ENCODE measurements at places on chromosomes 6 and 20. TPM values are rescaled to one million over a fixed set of nuclear protein-coding genes. Genes with fewer than 3 reads are reported as not detected.

The TBC1D7 gene
- polyA plus RNA-seq: 14.9 TPM

The RAET1E gene
- not detected for polyA plus RNA-seq

The LY6G6D gene
- polyA plus RNA-seq: not detected

The NT5E gene
- polyA plus RNA-seq: 32.7 TPM

The PROKR2 gene
- polyA plus RNA-seq: 0.94 TPM

The SERINC1 gene
- 130 TPM for polyA plus RNA-seq

The LAMA2 gene
- 0.45 TPM for polyA plus RNA-seq

The BPIFA1 gene
- not detected for polyA plus RNA-seq

The LY6G6C gene
- not detected for polyA plus RNA-seq

The CYP21A2 gene
- polyA plus RNA-seq: not detected

The SLC32A1 gene
- not detected for polyA plus RNA-seq

The CRIP3 gene
- polyA plus RNA-seq: not detected

The PRR18 gene
- polyA plus RNA-seq: not detected

The WFDC2 gene
- not detected for polyA plus RNA-seq

The RIPOR2 gene
- polyA plus RNA-seq: 427 TPM

The MYCT1 gene
- not detected for polyA plus RNA-seq

DNA sequence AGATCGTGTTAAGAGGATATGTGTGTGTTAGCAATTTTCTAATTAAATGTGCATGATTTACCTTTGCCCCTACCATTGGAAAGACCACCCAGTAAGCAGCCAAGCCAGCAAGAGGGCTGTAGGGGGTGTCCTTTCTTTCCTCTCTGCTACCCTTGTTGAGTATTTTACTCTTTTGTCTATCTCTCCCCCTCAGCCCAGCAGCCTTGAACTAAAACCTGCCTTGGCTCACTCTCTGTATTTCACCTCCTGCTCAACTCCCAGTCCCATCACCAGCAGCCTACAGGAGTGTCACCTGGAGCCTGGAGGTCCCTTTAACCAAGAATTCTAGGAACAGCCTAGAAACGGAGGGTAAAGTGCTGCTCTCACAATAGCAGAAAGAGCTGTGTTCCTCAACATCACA, 81.0 kb downstream of the HIVEP2 start:
- DNase-seq: no peak

DNA sequence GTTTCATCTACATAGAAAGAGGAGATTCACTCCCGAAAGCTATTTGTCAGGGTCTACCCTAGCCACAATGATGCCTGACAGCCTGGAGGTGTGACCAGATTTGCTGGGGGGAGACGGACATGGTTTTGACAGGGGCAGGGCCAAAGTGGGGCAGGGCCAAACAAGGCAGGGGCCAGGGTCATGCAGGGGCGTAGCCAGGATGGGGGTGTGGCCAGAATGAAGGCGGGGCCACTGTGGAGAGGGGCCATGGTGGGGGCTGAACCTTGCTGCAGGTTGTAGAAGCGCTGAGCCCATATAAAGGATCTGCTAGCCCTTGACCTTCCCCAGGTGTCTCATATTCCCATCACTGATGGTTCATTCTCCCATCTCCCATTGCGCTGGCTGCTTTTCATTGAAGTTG, 184.1 kb upstream of the SULF2 start:
- DNase-seq: no peak

DNA sequence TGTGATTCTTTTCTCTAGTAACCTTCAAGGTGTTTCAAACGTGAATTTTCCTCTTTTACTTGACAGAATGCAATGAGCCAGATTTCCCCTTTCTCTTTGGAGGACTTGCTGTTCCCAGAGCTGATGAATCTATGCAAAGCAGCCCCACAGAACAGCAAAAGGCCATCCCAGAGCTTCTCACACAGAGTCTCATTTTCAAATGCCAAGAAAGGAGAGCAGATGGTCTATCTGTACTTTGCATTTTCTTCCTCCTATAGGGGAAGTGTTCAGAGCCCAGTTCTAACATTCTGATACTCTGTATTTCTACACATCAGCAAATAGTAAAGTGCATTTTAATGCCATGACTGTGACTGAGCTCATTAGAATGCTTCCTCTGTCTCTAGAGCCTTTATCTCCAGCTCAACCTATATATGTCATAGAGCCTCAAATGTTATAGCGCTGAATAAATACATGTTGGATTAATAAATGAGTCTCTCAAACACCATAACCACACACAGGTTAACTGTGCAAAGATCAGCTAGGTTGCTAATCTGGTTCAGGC, 81.8 kb upstream of the EYA4 start:
- DNase-seq: no peak

GRCh38 chr20:58271606-58272351, 37.7 kb upstream of the RAB22A start:
- DNase-seq: no peak

DNA sequence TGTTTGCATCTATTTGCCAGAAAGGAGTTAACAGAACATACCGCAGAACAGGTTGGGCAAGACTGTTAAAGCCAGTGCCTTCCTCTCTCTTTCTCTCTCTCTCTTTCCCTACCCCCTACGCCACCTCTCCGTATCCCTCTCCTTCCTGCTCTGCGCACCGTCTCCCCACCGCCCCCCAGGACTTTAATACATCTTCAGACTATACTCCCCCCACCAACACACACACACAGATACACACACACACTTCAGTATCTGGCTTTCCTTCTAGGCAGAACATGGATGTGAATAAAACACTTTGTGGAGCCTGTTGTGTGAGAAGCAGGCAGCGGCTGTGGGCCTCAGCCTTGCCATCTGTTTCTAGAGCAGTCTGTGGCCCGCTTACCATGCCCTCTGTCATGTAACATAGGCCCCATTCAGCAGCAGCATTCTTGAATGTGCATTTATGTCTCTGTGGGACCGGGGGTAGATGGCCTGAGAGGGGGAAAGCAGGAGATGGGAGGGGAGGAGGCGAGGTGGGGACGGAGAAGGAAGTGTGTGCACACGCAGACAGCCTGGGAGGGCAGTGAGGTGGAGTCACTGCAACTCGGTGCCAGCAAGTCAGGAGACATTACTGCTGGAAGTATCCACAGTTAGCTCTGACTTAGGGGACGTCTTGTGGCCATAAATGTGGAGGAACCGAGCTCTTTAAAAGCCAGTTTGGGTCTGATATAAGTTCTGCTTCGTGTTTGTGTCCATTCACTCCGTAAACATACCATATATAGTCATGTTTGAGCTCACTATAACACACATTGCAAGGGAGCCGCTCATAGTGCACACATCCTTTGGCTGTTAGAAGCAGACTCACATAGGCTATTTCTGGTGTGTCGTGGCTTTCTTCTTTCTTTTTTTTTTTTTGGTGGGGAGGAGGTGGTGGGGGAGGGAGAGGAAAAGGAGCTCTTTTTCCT, 38.4 kb downstream of the RREB1 start:
- no peak for DNase-seq

DNA sequence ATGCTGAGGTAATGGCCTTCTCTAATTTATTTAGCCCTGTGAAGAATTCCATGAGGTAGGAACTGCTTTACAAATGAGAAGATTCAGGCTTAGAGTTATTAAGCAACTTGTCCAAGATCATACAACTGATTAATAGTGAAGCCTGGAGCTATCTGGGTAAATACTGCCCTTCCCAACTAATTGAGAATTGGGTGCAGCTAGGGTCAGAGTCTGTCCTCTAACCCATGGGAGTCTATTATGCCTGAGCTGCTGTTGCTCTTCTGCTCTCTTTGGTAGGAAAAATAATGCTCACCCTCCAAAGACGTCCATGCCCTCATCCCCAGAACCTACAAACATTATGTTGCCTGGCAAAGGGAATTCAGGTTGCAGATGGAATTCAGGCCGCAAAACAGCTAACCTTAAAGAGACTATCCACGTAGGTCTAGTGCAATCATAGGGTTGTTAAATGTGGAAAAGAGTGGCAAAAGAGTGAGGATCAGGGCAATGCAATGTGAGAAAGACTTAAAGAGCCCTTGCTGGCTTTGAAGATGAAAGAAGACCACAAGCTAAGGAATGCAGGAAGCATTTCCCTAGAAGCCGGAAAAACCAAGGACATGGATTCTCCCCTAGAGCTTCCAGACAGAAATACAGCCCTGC, 90.1 kb downstream of the SPTLC3 start:
- no peak for DNase-seq

DNA sequence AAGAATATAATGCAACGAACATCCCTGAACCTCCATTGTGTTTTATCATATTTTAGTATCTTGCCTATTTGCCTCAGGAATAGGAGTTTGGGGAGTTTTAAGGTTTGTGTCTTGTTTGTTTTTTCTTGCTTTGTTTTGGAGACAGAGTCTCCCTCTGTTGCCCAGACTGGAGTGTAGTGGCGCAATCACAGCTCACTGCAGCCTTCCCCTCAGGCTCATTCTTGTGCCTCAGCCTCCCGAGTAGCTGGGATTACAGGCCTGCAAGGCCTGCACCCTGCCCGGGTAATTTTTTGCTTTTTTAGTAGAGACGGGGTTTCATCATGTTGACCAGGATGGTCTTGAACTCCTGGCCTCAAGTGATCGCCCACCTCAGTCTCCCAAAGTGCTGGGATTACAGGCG, 63.3 kb upstream of the CARMIL1 start:
- DNase-seq: no peak

DNA sequence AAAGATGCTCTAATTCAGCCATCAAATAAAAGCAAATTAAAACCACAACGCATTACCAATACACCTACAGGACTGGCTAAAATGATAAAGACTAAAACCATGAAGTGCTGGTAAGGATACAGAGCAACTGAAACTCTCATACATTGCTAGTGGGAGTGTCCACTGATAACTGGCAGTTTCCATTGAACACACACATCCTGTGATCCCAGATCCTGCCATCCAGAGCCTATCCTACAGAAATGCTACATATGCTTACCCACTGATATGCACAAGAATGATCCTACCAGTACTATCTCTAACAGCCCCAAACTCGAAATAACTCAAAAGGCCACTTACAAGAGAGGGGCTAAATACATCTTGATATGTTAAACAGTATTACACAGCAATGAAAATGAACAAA, 81.0 kb downstream of the FYN start:
- no peak for DNase-seq

DNA sequence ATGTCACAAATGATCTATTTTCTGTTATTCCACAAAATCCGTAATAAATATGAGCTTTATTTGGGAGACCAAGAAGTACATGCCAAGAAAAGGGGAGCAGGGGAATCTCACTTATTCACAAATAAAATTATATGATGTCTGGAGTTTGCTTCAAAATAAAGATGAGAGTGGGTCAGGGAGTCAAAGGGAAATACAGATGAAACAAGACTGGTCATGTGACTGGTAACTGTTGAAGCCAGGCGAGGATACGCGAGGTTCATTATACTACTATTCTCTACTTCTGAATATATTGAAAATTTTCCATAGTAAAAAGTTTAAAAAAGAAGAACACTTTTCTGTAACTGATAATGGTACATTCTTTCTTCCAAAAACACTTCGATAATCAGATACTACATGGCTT, 14.6 kb downstream of the EPB41L2 start:
- no peak for DNase-seq

- no peak for DNase-seq
Measured at GRCh38 chr6:133242637-133243585, 1.8 kb downstream of the EYA4 start.

GRCh38 chr6:107441682-107442081, 17.7 kb downstream of the PDSS2 start:
- DNase-seq: no peak

- DNase-seq: peak; percentile 76
Measured at GRCh38 chr6:30690403-30691207, at the start of gene NRM. Gene NRM (minus strand): TSS chr6:30690984. CDS start chr6:30690974, 10 bp downstream.

DNA sequence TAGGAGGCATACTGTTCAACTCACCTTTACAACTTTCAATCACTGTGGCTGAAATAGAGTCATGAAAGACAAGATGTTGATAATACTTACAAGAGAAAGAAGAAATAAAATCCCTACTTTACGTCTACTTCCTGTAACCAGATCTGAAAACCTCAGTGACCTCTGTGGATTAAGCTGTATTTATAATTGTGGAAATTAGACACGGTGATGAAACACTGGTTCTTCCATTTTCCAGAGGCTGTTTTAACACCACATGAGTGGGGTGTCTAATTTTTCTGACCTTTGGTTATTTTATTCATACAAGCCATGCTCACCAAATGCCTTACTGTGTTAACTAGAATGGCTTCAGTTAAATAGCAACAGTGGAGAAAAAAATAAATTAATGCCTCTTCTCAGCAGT, 58.5 kb upstream of the HIVEP1 start:
- no peak for DNase-seq

DNA sequence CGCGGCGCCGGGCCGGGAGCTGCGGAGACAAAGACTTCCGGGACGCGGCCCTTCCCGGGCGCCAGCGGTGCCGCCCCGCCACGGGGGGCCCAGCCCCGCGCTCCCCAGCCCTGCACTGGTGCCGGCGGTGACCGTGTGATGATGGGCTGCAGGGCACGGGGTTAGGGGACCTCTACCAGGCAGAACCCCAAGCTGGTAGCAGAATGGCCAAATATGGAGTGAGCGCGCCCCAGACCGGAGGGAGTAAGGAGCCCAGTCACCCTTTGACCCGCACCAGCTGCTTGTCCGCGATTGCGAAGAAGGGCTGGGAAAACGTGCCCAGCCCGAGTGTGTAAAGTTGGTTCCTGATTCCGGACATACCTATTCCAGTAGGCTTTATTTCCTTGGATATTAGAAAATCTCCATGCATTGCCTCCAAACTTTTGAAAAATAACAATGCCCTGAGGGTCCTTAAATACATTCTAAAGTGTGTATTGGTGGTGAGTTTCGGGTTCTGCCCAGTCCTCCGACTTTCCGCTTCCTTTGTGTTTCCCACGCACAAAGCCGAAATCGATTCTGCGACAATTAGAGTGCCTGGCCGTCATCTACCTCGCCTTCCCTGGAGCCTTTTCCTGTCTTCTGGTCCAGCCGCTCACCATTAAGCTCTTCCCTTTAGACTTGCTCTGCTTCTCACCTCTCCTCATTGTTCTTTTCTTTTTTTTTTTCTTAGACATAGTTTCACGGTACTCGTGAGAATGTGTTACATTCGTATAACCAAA, 1.1 kb downstream of the ABRACL start:
- DNase-seq: peak; percentile 15

DNA sequence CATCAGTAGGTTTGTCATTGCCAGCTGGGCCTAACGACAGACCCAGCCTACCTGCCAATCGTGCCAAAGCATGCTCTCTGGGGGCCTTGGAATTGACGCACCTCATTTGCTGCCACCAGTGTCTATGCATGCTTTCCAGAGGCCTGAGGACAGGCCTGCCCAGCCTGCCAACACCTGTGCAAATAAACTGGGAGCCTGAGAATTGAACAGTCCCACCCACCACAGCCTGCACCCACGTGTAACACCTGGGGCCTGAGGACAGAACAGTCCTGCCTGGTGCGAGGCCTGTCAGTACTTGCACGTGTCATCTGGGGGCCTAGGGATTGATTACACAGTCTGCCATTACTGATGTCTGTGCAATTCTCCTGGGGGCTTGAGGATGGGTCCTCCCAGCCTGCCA, 6.2 kb upstream of the RNF217 start:
- DNase-seq: no peak

DNA sequence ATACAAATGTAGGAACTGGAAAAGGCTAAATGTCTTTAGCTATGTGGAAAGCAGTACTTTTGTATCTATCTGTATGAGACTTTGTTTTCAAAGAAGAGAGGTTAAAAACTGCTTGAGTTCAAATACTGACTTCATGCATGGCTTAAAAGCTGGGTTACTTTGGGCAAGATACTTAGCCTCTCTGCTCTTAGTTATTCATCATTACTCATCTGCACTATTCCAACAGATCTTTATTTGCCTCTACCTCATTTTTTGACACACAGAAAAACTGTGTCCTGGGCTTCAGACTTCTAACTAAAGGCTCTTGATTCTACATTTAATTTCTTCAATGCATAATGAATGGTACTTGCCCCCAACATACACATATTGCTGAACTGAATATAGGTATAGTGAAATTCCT, 114.8 kb downstream of the DST start:
- DNase-seq: no peak

All from CD8-positive, alpha-beta memory T cell (primary cell).